ENCODE measurements at places on chromosomes 5 and 9.

DNA sequence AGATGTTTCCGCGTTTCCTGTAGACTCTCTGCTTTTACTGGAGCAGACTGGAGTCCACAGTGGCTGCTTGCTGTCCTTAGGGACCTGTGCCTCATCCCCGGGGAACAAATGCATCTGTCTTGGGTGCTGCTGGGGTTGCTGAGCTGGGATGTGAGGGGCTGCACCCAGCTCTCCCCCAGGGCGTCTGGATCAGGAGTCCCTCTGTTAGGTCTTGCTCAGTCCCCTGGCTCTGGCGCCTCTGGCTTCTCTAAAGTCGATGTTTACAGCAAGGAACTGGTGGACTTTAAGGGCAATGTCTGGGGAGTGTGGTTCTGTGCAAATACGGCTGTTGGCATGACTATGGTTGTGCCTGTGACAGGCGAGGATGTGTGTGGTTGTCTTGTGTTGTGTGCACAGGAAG is 91.4 kb downstream of the CACNA1B start:
- DNase-seq, result no peak

GRCh38 chr9:135927195-135928013 is 20.1 kb upstream of the CAMSAP1 start:
- no peak for DNase-seq

- DNase-seq, result no peak
Observed at GRCh38 chr5:42995360-42995751, 44.8 kb downstream of the ANXA2R start.

GRCh38 chr9:101849102-101849707 is 110.8 kb upstream of the GRIN3A start:
- DNase-seq, result no peak

DNA sequence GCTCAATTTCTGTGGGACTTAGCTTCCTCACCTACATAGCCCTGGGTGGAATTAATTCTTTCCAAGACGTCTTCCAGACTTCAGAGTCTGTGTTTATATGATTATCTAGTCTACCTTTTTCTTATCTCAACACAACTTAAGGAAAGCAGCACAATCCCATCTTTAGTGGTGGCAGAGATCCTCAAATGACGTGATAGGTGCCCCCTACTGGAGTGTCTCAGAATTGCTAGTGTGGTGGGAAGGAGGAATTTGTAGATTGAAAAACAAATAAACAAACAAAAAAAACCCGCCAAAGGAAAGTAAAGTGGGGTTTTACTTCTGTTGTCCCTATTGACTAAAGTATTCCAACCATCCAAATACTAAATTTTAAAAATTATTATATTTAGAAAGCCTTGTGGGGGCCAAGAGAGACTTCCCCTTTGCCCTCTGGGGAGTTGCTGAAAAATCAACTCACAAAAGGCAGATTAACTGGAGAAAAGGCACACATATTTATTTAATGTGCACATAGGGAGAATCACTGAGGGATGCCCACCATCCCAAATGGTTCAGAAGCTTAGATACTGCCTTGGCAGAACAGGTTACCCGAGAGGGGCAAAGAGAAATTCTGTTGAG is 283.3 kb downstream of the TMEM167A start:
- peak; percentile 37 for DNase-seq

- DNase-seq, result no peak
Observed at GRCh38 chr9:83466877-83467276, 71.3 kb downstream of the FRMD3 start.

GRCh38 chr5:5071554-5071953 is 68.6 kb upstream of the ADAMTS16 start:
- DNase-seq, result no peak

DNA sequence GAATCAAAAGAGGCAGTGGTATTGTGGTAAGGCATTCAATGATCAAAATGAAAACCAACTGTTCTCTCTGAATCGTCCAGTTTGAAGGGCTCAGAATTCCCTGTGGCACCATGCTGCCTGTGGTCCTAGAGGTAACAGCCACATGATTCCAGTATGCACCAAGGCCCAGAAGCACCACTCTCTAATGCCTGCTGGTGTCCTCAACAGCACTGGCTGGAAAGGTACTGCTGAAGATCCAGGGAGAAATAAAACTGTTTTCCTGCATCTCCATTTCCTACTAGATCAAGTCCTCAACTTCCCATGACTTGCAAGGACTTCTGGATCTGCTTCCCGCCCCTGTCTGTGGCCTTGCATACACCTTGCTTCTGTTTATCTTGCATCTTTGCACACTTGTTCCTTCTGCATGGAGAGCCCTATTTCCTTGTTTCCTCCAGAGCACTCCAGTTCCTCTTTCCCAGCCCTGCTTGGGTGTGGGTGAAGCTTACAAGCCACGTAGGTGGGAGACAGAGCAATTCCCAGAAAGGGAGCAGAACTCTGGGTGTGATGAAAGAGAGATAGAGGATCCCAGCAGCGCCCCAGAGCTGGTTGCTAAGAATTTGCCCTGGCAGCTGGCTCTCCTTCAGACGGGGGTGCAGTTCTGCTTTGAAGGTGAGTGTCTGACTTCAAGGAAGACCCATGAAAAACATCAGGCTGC is 41.0 kb upstream of the EQTN start:
- DNase-seq, result no peak

DNA sequence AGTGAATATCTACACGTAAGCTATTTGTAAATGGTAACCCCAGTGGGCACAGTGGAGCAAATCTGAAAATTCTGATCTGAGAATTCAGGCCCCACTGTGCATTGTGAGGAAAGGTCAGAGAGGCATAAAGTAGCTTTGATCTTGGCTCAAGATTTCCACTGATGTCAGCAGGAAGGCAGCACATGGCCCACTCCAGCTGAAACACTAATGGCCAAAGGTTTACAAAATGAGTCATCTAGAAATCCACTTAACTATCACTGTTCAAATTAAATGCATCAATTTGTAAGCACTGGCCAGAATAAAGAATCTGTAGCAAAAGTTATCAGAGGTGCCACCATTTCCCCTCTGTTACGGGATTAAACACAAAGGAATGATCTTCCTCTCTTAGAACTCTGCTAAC is 191.6 kb downstream of the C9orf152 start:
- DNase-seq, result peak; percentile 64

DNA sequence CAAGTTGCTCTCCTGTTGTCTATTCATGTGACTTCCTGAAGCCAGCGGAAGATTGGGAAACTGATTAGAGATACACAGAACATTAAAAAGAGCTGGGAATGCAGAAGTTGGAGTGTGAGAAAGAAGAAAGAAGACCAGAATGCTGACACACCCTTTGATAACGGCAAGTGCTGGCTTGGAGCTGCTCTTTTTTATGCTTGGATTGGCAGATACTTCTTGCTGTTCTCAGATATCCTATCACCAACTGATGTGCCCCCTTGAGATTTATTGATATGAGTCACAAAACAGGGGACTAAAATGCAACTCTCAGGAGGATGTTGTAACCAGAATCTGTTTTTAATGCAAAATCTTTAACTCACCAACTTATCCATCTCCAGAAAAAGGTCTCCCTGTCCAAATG is 56.0 kb upstream of the ASTN2 start:
- no peak for DNase-seq

DNA sequence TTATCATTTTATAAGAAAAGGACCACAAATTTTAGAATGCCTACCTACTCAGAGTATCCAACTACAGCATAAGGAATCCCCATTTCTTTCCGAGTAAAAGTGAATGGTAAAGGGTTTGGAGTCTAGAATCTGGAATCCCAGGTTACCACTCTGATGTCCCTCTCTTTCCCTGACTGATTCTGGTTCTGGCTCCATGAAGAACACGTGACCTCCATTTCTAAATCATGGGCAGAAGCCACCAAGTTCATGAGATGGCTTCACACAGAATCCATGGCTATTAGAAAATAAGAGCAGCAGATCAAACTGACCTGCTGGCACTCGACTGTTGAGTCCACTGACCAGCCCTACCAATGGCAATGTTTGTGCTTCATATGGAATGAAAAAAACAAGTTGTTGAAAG is 40.7 kb downstream of the PFDN1 start:
- no peak for DNase-seq

GRCh38 chr9:132631280-132631679 is 38.5 kb downstream of the DDX31 start:
- peak; percentile 40 for DNase-seq

DNA sequence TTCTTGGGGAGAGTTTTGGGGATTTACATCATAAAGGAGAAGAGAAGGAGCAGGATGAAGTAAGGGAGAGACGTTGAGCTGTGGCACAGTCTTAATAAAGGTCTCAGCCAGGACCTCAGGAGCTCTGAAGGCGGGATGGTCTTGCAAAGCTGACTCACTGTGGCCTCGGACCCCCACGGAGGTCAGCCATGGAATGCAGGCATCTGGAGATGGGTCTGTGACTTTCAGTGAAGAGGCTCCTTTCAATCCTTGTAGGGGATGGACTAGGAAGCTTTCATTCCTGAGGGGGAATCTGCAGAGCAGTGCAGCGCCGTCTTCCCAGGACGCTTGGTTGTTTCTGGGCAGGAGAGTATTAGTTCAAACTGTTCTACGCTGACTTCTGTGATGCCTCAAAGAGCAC is 65.7 kb upstream of the BASP1 start:
- no peak for DNase-seq

DNA sequence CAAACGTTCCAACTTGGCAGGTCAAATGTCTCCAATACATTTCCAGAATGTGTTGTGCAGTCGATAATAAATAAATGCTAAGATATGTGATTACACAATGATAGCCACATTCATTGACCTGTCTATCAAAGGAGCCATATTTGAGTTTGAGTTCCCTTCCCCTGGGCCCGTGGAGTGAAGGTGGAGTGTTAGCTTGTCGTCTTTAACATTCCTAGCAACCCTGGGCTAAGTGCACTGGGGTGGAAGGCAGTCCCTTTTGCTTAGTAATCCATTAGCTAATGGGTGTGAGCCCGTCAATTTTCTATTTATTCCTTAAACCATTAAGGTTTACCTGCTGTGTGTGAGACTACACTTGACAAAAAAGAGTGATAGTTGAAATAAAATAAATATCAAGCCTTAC is 415.2 kb downstream of the EBF1 start:
- no peak for DNase-seq

DNA sequence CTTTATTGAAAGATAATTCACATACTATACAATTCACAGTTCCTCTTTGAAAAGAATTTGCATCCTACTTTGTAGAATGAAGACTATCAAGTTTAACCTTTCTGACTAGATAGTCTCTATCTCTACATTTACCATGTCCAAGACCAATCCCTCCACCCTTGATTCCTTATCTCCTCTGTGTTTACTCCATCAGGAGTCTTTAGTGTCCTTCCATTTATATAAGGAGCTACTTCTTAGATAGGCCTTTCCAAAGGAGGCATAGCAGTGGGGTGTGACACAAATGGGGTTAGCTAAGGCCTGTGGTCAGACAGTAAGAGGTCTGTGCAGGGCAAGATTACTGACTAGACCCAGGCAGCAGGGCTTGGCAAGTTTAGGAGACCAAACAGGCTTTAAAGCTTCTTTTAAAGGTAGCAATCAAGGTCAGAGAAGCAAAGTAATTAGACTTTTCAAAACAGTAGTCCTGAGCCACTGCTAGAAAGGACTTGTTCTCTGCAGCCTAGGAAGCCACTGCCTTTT is 11.1 kb upstream of the DMXL1 start:
- DNase-seq, result no peak

DNA sequence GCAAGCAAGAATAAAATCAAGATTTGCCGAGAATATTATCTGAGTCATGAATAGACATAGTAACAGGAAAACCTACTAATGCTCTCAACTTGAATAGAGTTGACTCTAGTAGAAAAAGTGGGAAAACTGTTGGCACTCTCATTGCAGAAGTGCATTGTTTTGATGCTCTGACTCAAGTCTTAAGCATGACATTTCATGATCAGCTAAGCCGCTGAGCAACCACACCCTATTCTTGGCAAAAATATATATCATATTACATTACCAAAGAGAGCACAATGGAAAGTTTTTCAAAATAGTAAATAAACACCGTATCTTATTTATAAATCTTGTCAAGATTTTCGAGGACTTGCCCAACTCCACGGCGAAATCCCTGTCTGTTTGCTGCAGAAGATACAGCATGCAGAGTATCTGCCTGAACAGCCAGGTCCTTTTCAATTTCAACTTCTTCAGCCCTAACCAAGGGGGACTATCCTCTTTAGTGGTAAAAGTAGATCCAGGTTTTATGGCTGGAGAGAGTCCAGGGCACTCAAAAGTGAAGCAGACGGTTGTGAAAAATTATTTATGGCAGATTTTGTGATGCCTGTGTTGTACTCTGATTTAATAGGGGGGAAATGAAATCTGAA is 13.9 kb upstream of the ADAMTSL1 start:
- DNase-seq, result peak; percentile 77

- no peak for DNase-seq
Observed at GRCh38 chr9:37740631-37741328, 12.8 kb upstream of the TRMT10B start.

GRCh38 chr5:79878136-79878679 is 112.9 kb downstream of the MTX3 start:
- no peak for DNase-seq

DNA sequence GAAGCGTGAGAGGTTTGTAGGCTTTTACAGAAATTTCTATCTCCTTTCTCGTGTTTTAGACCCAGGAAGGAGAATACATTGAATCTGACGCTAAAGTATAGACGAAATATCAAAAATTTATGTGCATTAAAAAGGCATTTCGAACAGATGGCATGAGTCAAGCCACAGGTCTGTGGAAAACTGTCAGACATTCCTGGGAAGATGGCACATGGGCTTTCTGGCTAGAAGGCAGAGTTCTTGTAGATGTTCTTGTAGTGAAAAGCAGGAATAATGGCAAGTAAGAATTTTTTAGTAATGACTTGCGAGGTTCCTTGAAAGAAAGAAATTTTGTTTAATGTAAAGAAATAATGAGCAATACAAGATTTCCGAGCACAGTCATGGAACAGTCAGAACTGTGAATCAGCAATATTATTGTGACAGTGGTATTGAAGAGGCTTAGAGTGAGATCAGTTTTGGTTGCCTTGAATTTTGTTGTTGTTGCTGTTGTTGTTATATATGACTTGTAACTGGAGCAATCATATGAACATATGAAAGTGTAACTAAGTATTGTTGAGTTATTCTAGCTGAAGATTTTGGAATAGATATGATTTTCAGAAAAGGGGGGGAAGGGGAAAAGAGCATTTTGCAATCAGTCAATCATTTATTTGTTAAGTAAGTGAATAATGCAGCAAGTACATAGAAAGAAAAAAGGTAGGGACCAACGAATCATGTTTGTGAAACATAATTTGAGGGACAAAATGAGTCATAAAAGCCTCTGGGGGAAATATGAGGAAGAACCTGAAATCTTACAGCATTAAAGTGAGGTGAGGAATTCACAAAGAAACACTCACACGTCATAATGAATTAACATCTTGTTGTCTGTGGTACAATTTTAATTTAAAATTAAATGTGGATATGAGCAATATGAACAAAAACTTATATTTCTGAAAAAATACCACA is 339.0 kb upstream of the CTNND2 start:
- DNase-seq, result no peak

- no peak for DNase-seq
Observed at GRCh38 chr9:571066-571465, 270.4 kb upstream of the DMRT1 start.

DNA sequence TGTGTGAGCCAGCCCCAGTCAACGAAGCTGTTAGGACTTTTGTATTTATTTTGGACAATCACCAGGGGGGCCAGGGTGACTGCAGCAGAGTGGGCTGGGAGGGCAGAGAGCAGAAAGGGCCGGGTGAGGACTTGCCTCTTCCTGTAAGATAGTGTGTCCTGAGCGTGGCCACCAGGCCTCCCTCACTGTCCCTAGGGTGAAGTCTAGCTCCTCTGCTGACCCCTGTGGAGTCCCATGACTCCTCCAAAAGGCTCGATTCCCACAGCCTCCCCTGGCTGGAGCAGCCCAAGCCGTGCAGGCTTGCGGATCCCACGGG is 147.8 kb downstream of the RXRA start:
- peak; percentile 47 for DNase-seq
